Activated CD4-positive, alpha-beta T cell treated with anti-CD3 and anti-CD28 coated beads, Interleukin-2, amount 50 U/mL, for 48 hours (primary cell): ENCODE measurements at places on chromosomes 5 and 9.

DNA sequence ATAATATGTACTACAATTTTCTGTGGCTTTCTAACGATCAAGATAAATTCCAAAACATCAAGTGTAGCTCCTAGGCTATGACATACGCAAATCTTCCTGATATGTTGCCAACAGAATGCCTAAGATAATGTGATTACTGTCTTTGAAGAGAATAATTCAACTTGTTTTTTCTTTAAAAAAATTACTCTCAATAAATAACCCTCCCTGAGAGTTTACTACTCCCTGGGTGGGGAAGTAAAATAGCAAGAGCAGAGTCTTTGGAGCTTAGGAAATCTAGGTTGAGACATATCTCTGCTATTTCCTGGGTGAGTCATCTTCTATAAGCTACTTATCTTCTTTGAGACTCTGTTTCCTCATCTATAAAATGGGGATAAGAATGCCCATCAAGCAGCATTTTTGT, 201.2 kb downstream of the ACTL7B start:
- DNase-seq = no peak

- DNase-seq = no peak
Observed at GRCh38 chr9:98654247-98654646, 54.5 kb downstream of the GABBR2 start.

- DNase-seq = no peak
Observed at GRCh38 chr5:135225856-135226560, 173.0 kb downstream of the MACROH2A1 start.

GRCh38 chr9:110958847-110959246, 79.4 kb downstream of the LPAR1 start:
- no peak for DNase-seq

- no peak for DNase-seq
Observed at GRCh38 chr9:116331241-116331640, 177.7 kb downstream of the PAPPA start.

- DNase-seq = no peak
Observed at GRCh38 chr9:100679834-100680233, 102.0 kb downstream of the CAVIN4 start.

GRCh38 chr9:86187121-86187520, 72.3 kb downstream of the C9orf153 start:
- no peak for DNase-seq

- DNase-seq = no peak
Observed at GRCh38 chr9:93860694-93861658, 94.2 kb downstream of the BARX1 start.

DNA sequence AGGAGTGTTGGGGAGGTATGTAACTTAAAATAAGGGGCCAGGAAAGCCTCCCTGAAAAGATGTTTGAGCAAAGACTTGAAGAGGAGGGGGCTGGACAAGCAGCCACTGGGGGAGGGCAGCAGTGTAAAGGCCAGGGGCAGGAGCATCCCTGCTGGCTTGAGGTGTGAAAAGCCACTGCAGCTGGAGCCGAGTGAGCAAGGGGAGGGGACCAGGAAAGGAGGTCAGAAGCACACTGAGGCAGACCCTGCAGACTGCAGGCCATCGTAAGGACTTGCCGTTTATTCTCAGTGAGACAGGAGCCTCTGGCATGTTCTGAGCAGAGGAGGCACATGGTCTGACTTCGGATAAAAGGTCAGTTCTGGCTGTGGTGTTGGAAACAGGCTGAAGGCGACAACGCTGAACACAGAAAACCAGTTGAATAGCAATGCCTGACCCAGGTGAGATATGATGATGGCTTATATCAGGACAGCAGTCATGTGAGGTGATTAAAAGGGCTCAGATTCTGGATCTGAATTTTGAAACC, 10.2 kb upstream of the ERGIC1 start:
- DNase-seq = no peak

DNA sequence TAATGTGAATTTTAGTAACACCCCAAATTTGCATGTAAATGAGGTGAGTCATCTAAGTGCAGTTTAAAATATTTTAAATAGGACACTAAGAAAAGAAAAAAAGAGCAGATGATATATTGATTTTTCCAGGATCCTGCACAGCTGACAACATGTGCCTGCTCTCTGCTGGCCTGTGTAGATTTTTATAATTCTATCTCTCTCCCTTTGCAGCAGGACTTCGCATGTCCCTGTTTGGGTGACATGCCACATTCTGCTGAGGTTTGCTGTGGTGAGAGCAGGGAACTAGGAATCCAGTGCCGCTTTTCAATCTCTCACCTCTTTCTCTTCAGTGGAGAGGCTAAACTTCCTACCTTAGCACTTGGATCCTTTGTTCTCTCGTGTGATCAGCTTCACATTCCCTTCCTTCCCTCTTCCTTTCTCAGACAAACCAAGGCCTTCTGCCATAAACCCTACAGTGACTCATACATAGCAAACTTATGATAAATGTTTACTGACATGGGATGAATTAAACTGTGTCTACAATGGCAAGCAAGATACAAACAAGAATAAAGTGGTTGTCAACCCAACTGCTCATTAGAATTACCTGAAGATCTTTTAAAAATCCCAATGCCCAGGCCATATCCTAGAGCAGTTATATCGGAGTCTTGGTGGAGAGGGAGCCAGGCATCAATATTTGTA, 198.8 kb upstream of the EFNA5 start:
- DNase-seq = no peak

DNA sequence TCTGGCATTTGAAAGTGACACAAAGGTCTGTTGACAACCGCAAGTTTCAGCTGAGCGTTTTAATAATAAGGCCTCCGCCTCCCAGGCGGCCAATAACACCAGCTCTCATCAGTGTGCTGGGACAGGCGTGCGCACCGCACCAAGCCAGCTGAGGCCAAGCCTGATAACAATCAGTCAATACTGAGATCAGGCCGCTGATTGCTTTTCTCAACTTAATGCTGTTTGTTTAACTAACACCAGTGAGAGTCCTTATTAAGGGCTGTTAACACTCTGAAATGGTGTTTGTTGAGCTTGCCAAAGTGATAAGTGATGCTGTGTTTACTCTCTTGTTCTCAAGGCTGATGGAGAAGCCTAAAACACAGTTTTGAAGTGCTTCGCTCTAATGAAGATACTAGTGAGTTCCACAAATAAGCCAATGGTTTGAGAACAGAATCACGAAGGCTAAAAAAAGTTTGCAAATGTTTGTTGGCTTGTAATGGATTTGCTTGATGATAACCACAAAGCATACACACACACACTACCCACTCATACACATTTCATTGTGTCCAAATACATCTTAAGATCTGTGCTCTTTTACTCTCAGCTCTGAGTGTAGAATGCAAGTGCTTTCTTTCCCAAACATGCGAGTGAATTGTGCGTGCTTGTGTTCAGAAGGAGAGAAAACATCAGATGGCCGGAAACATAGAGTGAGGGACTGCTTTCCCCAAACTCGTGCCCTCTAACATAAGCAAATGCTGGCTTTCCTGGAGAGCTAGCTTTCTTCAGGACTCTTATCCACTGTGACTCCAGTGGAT, 330.4 kb upstream of the KLF4 start:
- no peak for DNase-seq

- DNase-seq = no peak
Observed at GRCh38 chr5:172868924-172869591, 35.0 kb downstream of the ERGIC1 start.

GRCh38 chr9:7739595-7739994, 60.0 kb downstream of the DMAC1 start:
- DNase-seq = no peak

- DNase-seq = no peak
Observed at GRCh38 chr5:171437286-171437821, 17.9 kb downstream of the FGF18 start.

DNA sequence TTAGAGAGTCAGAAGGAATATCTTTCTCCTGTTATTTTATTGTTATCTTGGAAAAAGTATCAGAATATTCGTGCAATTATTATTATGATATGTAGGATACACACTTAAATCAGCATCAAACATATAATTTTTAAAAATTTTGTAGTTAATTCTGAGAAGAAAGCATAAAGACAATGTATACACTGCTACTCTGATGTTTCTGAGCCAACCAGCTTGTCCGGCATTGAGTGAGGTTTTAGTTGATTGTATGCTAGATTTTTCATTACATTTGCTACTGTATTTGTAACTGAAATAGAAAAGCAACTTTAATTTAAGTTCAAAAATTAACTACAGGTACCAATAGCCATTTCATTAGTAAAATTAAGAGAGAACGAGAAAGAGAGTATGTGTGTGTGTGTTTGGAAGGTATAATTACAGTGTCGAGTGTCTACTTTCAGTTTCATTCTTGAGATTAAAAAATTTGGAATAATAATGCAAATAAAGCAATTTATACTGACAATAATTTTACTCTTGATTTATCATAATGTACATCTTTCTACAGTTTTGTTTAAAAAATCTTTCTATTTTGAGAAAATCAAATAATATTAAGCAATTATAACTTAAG, 160.4 kb upstream of the CDH12 start:
- DNase-seq = no peak

GRCh38 chr5:133406208-133406976, 205.9 kb downstream of the FSTL4 start:
- DNase-seq = no peak

DNA sequence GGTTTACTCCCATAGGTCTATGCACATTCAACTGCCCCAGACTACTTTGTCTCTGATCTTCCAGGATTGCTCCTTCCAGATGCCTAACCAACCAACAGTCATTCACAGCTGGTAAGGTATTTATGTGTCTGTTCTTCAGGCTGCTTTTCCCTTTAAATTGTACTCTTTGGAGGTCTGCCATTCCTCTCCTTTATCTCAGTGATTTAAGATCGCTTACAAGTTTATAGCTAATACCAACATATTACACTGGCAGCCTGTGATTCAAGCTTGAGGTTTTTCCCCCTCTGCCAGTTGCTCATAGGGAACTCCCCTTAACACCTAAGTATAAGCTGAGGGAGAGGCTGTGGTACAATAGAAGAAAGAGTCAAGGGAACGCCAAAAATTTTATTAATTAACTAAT, 711.7 kb upstream of the EDIL3 start:
- DNase-seq = no peak

GRCh38 chr9:6630502-6631206, 14.9 kb downstream of the GLDC start:
- DNase-seq = no peak

- DNase-seq = no peak
Observed at GRCh38 chr5:2249442-2249841, 366.7 kb upstream of the IRX4 start.

DNA sequence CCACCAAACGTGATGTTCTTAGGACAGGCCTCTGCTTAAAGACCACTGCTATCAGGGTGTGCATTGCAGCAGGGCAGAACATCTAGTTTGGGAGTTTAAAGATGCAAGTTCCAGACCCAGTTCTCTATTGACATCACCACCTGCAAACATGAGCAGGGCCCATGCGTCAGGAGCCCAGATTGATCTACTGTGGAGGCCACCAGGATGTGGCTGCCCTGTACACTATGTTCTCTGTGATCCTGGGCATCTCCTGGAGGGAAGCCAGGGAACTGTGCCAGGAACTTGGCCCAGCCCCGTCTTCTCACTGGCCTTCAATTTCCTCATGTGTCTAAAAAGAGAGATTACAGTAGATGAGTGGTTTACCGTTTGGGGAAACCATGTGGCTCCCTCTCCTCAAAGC, 87.1 kb downstream of the PDE6A start:
- no peak for DNase-seq

- DNase-seq = no peak
Observed at GRCh38 chr5:174751154-174752000, 27.0 kb downstream of the MSX2 start.

GRCh38 chr5:53340956-53341750, 139.3 kb upstream of the FST start:
- DNase-seq = no peak

- peak; percentile 54 for DNase-seq
Observed at GRCh38 chr9:33161011-33161588, 6.0 kb downstream of the B4GALT1 start.

DNA sequence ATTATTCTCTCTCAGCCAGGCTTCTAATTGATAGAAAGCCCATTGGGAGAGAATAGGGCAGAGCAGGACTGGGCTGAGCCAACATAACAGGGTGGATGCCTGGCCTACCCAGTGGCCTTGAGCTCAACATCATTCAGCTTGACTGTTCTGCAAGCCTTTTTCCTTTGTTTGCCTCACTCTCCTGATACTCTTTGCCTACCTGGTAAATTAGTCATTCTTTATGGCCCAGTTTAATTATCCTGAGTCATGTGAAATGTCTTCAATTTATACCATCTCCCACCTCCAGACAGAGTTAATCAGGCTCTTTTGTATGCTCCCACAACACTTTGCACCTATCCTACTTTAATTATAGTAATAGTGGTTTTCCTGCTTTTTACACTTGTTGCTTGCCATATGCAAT, 13.6 kb downstream of the GLRA1 start:
- DNase-seq = no peak

DNA sequence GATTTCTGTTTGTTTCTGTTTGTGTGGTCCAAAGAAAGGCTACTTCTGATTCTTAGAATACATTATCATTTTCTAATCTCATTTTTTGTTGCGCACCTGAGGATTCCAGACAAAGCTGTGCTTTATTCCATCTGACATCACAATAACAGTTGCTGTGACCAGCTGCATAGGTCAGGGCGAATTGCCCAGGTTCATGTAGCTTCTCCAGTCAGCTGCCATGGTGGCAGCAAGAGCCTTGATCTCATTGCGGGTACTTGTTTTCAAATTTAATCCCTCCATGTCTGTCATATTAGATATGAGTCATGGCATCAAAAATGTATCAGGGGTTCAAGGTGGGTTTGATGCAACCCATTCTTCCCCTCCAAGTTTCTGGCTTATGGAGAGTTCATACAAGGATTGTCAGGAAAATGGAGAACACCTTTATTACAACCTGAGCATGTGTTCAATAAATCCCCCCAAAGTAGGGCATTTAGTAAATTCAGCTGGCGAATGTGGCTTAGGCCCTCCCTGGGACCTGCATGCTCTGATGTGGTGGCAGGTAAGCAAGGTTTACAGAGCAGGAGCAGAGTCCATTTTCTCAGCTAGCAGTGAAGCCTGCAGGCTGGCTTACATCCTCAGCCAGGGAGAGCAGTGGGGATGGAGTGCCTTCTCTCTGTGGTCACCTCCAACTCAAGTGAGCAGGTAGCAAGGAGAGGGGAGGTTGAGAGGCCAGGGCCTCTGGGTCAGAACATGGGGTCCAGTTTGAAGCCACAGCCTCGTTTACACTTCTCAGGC, 13.9 kb downstream of the CAVIN4 start:
- no peak for DNase-seq

DNA sequence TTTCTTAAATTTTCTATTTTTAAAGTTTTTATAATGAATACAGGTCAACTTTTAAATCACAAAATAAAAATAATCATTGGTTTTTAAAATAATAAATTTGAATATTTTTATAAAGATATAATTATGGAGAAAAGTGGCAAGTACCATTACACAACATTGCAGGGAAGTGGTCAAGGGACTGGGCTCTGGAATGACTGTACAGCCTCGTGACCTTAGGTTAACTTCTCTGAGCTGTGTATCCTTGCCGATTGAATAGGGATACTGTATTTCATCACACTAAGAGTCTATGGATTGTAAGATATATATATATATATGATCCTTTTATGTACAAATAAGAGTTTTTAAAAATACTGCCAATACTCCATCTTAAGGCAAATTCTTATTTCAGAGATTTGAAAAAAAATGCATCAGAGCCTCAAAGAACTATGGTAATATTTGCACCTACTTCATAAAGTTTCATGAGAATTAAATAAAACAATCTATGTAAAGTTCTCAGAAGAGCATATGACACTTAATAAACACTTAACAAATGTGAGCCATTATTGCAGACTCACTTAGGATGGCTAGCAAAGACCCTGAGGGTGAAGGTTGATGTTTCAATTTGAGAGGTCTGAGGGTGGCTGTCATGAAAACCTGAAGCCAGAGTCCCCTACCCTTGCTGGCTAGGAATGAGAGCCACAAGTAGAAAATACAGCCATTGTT, 136.5 kb downstream of the CCDC192 start:
- DNase-seq = no peak
